Upper lobe of right lung (tissue), 1 donor: ENCODE measurements at places on chromosomes 16 and 17. TPM values are rescaled to one million over a fixed set of nuclear protein-coding genes. Genes with fewer than 3 reads are reported as not detected.
A peak's percentile ranks its signal among the peaks of the same experiment; 100 is the strongest.

Gene CTRB1
- total RNA-seq = not detected

Gene CAVIN1
- 342 TPM for total RNA-seq

Gene CDRT15
- total RNA-seq = not detected

Gene AOC2
- total RNA-seq = 2.0 TPM

Gene TMC7
- total RNA-seq = 5.0 TPM

DNA sequence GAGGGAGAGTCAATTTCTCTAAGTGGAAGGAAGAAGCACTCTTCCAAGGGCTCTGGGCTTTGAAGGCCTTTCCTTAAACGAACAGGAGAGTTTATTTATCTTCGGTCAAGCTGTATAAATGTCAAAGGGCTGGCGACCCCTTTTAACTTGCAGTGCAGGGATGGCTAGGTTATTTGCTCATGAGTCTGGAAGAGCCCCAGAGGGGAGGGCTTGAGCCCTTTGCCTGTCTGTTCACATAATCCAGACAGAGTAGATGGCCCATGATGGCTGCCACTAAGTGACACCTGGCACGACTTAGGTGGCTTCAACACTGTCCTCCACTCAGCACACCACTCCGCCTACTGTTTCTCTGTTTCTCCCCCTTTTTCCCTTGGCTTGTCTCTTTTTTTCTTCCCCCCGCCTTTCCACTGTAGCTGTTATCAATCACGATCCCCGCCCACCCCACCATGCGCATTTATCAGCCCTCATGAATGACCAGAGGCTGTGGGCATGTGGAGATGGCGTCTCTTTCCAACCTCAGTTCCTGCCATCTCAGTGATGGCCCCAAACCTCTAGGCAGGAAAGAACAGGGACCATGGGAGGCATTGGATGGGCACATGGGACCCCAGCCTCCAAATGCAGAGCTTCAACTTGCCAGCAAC lies 408.7 kb upstream of the TNRC6C start:
- no peak overlapping the region for H3K4me3 ChIP-seq
- DNase-seq = no peak
- no peaks in the 10 kb centered on the region for H3K36me3 ChIP-seq

DNA sequence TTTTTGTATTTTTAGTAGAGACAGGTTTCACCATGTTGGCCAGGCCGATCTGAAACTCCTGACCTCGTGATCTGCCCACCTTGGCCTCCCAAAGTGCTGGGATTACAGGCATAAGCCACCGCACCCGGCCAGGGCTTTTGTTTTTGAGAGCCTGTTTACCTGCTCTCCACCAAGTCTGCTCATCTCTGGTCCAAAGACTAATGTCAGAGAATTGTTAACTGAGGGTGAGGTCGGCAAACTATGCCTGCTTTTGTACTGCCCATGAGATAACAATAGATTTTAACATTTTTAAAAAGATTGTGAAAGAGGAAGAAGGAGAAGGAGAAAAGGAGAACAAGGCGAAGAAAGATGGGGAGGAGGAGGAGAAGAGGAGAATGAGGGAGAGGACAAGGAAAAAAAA lies 26.0 kb downstream of the TMEM238L start:
- H3K27me3 ChIP-seq = no peaks in the 10 kb centered on the region
- no peak overlapping the region for H3K27ac ChIP-seq
- no peak overlapping the region for H3K4me3 ChIP-seq
- no peaks in the 10 kb centered on the region for H3K36me3 ChIP-seq

DNA sequence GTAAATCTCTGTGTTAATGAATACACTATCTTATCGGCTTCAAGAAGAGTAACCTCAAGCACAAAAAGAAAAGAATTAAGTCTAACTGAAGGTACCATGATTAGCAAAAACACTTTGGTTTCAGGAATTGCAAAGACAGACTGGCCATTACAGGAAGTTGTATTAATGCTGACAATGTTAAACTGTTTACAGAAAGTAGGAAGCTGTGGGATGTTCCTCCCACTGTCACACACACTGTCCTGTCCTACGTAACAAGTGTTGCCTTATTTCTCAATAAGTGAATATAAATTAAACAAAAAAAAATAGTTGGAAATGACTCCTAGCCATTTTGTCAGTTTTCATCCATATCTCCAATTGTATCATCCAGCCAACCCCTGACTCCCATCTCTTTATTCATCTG lies 8.6 kb downstream of the GNA13 start:
- no peak for DNase-seq
- H3K27ac ChIP-seq = peak overlapping the region; percentile 34
- H3K27me3 ChIP-seq = no peaks in the 10 kb centered on the region
- H3K36me3 ChIP-seq = peaks cover 53% of the 10 kb centered on the region
- H3K4me1 ChIP-seq = peaks cover 62% of the 10 kb centered on the region
- H3K4me3 ChIP-seq = no peak overlapping the region

GRCh38 chr17:46028374-46028773 lies 29.3 kb downstream of the STH start:
- no peak overlapping the region for H3K4me3 ChIP-seq
- H3K27me3 ChIP-seq = no peaks in the 10 kb centered on the region
- no peaks in the 10 kb centered on the region for H3K4me1 ChIP-seq
- DNase-seq = no peak
- no peak overlapping the region for H3K27ac ChIP-seq

GRCh38 chr16:87740909-87741424 lies 24.8 kb downstream of the KLHDC4 start:
- no peak for DNase-seq

GRCh38 chr17:72077326-72077960 lies 43.4 kb upstream of the SOX9 start:
- no peaks in the 10 kb centered on the region for H3K4me1 ChIP-seq
- DNase-seq = no peak
- H3K36me3 ChIP-seq = no peaks in the 10 kb centered on the region
- H3K27ac ChIP-seq = no peak overlapping the region

- no peaks in the 10 kb centered on the region for H3K27me3 ChIP-seq
- no peaks in the 10 kb centered on the region for H3K4me1 ChIP-seq
- no peak overlapping the region for H3K27ac ChIP-seq
- no peak overlapping the region for H3K4me3 ChIP-seq
- DNase-seq = no peak
Measured at GRCh38 chr17:78118801-78119241, 9.7 kb downstream of the TMC6 start.

- H3K4me1 ChIP-seq = no peaks in the 10 kb centered on the region
- no peak overlapping the region for H3K4me3 ChIP-seq
- H3K36me3 ChIP-seq = no peaks in the 10 kb centered on the region
- no peak overlapping the region for H3K27ac ChIP-seq
- peak; percentile 48 for DNase-seq
Measured at GRCh38 chr16:58495521-58496331, 4.2 kb upstream of the NDRG4 start.

- no peak for DNase-seq
- H3K27ac ChIP-seq = no peak within 1 kb of the TSS
- H3K27me3 ChIP-seq = no peaks in the 10 kb centered on the region
- no peaks in the 10 kb centered on the region for H3K4me1 ChIP-seq
- H3K4me3 ChIP-seq = no peak within 1 kb of the TSS
- H3K36me3 ChIP-seq = no peaks in the 10 kb centered on the region
Measured at GRCh38 chr17:31297090-31297489, at the start of gene OMG. OMG (minus strand) TSS chr17:31297239; CDS start chr17:31296331, 908 bp downstream.

DNA sequence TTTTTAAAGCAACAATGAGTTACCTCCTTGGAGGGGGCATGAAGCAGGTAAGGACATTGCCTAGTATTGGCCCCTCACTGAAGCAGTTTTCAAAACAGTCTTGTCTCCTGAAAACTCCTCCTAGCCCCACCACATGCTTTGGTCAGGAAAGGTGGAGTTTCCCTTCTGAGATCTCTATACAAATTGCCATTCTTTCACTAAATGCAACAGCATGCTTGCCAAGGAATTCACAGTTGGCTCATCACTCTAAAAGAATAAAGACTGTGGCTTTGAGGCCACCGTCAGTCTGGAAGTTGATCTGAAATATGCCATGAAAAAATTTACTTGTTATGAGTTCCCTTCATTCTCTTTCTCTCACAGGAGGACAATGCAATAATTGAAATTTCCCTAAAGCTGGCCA lies 4.2 kb downstream of the TTC19 start:
- peak overlapping the region; percentile 39 for H3K27ac ChIP-seq
- H3K27me3 ChIP-seq = no peaks in the 10 kb centered on the region
- H3K4me1 ChIP-seq = peaks cover 8% of the 10 kb centered on the region
- H3K36me3 ChIP-seq = peaks cover 76% of the 10 kb centered on the region

DNA sequence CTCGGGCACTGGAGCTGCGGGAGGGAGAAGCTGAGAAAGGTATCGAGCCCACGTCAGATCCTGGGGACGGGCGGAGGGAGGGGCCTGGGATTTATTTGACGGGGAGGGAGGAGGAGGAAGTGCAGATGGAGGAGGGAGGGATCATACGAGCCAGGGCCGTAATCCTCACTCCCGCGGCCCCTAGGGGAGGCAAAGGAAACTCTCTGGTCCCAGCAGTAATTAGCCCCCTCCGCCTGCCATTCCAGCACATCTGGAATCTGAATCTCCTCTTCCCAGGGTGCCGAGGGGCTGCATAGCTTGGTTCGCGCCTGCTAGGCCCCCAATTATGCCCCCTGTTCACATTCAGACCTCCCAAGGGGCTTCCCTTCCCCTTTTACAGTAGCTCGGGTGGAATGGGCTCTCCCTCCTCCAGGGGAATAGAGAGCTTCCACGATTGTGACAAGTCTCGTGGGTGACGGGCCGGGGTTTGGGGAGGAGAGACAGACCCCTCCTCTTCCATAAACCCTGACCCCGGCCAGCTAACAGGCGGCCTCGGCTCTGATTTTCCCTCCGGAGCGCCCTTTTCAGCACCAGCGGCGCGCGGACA lies at the start of gene SEZ6L2:
Gene SEZ6L2 (minus strand): TSS at position 35 of the 586 bp plus-strand sequence. CDS start 531 bp downstream, outside the sequence.
- H3K4me1 ChIP-seq = no peaks in the 10 kb centered on the region
- H3K27me3 ChIP-seq = peaks cover 19% of the 10 kb centered on the region
- H3K4me3 ChIP-seq = peak within 1 kb of the TSS; percentile 65
- peak; percentile 89 for DNase-seq
- no peak within 1 kb of the TSS for H3K27ac ChIP-seq
- no peaks in the 10 kb centered on the region for H3K36me3 ChIP-seq

- H3K4me1 ChIP-seq = peaks cover 6% of the 10 kb centered on the region
- no peak for DNase-seq
- no peak overlapping the region for H3K27ac ChIP-seq
- H3K4me3 ChIP-seq = no peak overlapping the region
- no peaks in the 10 kb centered on the region for H3K27me3 ChIP-seq
Measured at GRCh38 chr16:66574081-66574480, 5.2 kb upstream of the CMTM2 start.

DNA sequence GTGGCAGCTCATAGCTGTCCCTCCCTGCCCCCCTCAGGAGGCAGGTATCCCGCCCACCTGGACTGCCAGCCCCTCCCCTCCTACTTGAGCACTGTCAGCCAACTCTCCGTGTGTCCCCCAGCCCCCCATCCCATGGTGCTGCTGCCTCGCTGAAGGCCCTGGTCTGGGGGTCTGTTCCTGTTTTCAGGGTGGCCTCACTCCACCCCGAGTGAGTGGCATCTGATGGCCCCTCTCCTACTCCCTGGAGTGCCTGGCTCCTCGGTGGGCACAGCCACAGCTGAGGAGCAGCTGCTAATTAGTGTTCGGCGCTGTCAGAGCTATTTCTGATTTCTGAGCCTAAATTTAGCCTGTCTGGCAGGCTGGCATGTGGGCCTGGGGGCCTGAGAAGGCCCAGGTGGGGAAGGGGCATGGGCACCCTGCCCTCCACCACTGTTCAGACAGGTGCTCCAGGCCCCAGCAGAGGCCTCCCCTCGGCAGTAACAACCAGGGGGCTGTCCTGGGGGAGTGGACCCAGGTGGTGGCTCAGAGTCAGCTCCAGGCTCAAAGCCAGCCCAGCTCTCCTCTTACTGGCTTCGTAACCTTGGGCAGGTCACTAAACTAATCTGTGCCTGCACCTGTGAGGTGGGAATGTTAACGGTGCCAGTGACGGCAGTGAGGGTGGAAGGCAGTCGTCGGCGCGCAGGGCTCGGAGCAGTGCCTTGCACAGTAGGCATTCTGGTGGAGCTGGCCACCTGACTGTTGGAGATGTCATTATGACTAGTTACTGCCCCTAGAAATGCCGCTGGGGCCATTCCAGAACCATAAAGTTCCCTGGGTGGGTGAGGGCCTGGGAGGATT lies 6.5 kb downstream of the FMNL1 start:
- no peak for DNase-seq
- H3K4me3 ChIP-seq = peak overlapping the region; percentile 64
- H3K4me1 ChIP-seq = peaks cover 39% of the 10 kb centered on the region
- H3K27ac ChIP-seq = peak overlapping the region; percentile 81
- H3K27me3 ChIP-seq = no peaks in the 10 kb centered on the region

GRCh38 chr16:62041401-62041800 lies 5.2 kb upstream of the CDH8 start:
- DNase-seq = no peak
- no peaks in the 10 kb centered on the region for H3K36me3 ChIP-seq
- no peak overlapping the region for H3K4me3 ChIP-seq
- peaks cover 8% of the 10 kb centered on the region for H3K27me3 ChIP-seq
- no peaks in the 10 kb centered on the region for H3K4me1 ChIP-seq

DNA sequence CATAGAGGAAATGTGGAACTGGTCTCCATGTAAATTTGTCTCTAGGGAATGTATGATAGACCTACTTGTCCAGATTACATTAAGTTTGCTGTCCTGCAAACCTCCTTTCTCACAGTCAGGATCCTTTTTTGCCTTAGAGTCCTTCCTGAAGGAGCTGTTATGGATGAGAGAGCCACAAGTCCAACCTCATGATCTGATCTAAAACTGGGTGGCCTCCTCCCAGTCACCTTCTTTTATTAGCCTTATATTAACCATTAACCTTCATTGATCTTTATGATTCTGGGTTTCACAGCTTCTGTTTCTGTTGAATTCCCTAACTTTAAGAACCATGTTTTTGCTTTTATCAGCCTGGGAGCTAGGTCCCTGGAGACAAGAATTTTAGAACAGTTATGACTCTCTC lies 64.1 kb downstream of the NEUROD2 start:
- H3K4me3 ChIP-seq = no peak overlapping the region
- H3K4me1 ChIP-seq = peaks cover 25% of the 10 kb centered on the region
- H3K27ac ChIP-seq = peak overlapping the region; percentile 11
- no peaks in the 10 kb centered on the region for H3K27me3 ChIP-seq
- H3K36me3 ChIP-seq = peaks cover 25% of the 10 kb centered on the region

- no peaks in the 10 kb centered on the region for H3K4me1 ChIP-seq
- H3K4me3 ChIP-seq = no peak overlapping the region
- H3K27me3 ChIP-seq = no peaks in the 10 kb centered on the region
- H3K27ac ChIP-seq = no peak overlapping the region
- DNase-seq = no peak
- peaks cover 100% of the 10 kb centered on the region for H3K36me3 ChIP-seq
Measured at GRCh38 chr17:42706732-42707131, 24.4 kb downstream of the CNTNAP1 start.

DNA sequence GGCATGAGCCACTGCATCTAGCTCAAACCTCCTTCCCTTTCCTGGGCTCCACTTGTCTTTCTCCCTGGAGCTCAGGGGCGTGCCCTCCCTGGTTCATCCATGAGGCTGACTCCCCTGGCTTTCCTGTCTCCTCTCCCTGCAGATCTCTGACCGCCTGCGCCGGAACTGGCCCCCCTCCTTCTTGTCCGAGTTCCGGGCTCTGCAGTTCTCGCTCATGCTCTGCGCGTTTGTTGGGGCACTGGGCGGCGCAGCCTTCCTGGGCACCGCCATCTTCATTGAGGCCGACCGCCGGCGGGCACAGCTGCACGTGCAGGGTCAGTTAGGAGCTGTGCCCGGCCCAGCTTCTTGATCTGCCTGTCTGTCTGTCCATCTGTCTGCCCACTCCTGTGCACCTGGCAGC lies 1.2 kb upstream of the LAT start:
- DNase-seq = no peak
- no peaks in the 10 kb centered on the region for H3K27me3 ChIP-seq
- no peak overlapping the region for H3K4me3 ChIP-seq
- no peaks in the 10 kb centered on the region for H3K4me1 ChIP-seq

GRCh38 chr17:12789481-12790248 lies at the start of gene ARHGAP44:
ARHGAP44 (plus strand) TSS chr17:12789498; CDS start chr17:12789839, 341 bp downstream.
- DNase-seq = peak; percentile 87
- H3K4me1 ChIP-seq = peaks cover 4% of the 10 kb centered on the region
- peaks cover 7% of the 10 kb centered on the region for H3K27me3 ChIP-seq

- no peak overlapping the region for H3K27ac ChIP-seq
- no peaks in the 10 kb centered on the region for H3K36me3 ChIP-seq
- H3K27me3 ChIP-seq = no peaks in the 10 kb centered on the region
- no peak for DNase-seq
- no peak overlapping the region for H3K4me3 ChIP-seq
Measured at GRCh38 chr17:66506641-66507040, 204.2 kb downstream of the PRKCA start.
